ACHN (cell line): ENCODE measurements at places on chromosomes 16 and 17.

DNA sequence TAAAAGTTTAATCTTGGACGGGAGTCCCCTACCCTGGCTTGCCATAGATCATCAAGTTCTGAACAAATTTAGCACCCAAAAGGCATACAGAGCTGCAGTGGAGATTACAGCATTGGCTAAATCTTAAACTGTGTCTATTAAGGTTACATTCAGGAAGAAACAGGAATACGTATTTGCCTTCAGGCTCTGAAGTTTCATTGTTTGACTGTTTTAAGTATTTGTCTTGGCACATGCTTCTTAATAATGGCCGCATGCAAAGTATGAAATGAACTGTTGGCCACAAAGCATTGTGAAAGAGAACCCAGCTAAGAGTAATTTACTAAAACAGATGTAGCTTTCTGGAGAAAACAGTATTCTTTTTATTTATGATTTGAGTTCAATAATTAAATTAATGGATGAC lies 63.9 kb upstream of the CNEP1R1 start:
- DNase-seq: no peak

- DNase-seq: peak; percentile 71
Observed at GRCh38 chr17:979539-980405, at the start of gene NXN. NXN (minus strand) TSS chr17:979776.

GRCh38 chr17:57264776-57265175 lies 8.5 kb downstream of the MSI2 start:
- DNase-seq: no peak

- no peak for DNase-seq
Observed at GRCh38 chr16:78310990-78311561, 211.6 kb downstream of the WWOX start.

GRCh38 chr16:86038926-86039310 lies 140.0 kb downstream of the IRF8 start:
- no peak for DNase-seq

- DNase-seq: no peak
Observed at GRCh38 chr16:16075488-16076422, 126.3 kb downstream of the ABCC1 start.

DNA sequence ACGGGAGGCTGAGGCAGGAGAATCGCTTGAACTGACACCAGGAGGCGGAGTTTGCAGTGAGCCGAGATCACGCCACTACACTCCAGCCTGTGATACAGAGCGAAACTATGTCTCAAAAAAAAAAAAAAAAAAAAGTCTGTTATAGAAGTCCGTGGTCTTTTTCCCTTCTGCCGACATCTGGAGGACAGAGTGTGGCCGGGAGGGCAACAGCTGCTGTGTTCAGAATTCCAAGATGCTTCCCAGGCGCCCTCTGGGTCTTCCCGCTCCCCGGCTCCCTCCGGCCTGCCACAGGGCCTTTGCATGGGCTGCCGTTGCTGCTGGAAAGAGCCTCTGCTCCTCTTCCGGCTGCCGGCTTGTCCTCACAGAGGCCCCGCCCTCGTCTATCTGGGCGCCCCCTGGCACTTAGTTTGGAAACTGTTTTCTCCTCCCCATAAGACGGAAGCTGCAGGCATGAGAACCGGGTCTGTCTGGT lies 2.4 kb upstream of the CACNA1H start:
- peak; percentile 72 for DNase-seq

- DNase-seq: peak; percentile 49
Observed at GRCh38 chr17:68057531-68057952, 22.0 kb downstream of the KPNA2 start.

DNA sequence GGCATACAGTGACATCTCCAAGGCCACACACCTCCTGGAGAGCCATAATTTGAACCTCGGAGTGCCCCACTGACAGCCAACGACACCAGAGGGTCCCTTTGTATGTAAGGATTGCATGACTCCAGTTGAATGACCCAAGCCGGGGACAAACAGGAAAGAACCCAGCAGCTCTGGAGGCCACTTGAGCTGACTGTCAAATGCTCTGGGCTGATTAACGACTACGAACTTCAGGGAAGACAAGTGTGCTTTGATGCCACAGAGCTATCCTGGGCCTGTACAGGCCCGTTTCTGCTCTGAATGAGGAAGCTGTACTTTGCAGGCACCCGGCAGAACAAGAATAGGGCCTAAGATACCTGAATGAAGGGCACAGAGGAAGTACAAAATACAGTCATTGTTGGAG lies 404.6 kb downstream of the SLC39A11 start:
- DNase-seq: no peak

- DNase-seq: no peak
Observed at GRCh38 chr16:70605283-70605657, 41.1 kb upstream of the IL34 start.

GRCh38 chr17:74006371-74006770 lies 197.1 kb upstream of the RPL38 start:
- no peak for DNase-seq

DNA sequence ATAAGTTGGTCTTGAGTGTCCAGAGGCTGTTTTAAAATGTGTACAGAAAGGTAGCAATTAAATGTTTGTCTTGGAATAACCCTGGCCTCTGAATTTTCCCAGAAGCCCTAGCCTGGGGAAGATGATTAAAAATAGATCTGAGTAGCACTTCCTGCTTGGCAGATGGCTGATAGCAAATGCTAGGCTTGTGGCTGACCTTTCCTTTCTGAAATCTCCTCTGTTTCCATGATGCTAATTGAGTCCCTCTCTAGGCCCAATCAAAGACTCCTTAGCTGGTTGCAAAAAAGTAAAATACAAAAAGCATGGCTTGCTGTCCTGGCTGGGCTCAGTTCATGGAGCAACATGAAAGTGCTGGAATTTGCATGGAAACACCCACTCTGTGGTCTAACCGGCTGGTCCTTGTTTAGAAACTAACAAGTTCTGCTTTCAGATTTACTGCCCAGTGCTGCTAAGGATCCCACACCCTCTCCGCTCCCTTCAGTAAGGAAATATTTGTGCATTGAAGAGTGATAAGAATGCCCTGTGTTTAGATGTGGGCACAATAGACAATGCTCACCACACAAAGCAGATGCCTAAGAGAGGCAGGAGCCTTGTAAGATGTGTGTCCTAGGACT lies 40.8 kb downstream of the YPEL2 start:
- DNase-seq: no peak

- DNase-seq: peak; percentile 68
Observed at GRCh38 chr17:8073627-8074484, 13.7 kb downstream of the ALOX12B start.

DNA sequence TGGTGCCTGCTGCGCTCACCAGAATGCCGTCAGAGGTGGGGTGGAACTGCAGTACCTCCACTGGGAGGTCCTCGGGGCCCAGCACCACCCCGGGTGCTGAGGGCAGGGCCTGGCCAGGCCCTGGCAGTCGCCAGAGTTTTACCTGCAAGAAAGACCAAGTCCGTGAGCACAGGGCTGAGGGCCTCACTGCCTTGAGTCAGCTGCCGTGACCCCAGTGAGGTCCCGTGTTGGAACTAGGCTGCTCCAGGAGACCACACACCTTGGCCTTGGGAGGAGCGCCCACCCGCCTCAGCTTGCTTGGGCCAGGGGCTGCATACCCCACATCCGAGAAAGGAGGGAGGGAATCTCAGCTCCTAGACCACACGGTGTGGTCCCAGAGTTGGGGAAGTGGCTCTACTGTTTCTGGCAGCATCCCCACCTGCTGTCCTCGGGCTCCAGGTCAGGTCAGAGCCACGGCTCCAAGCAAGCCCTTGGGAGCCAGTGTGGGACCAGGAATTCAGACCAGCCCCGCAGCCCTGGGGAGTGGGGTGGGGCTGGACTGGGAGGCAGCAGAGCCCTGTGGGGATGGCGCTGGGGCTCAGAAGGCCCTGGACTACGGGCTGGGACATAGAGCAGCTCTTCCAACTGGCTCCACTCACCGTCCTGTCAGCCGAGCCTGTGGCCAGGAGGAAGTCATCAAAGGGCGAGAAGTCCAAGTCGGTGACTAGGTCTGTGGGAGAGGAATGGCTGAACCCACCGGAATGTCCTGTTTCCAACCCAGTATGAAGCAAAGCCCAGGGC lies 8.7 kb downstream of the CORO7 start:
- DNase-seq: no peak

GRCh38 chr16:70433458-70434103 lies 5.3 kb downstream of the ST3GAL2 start:
- DNase-seq: no peak

GRCh38 chr17:64694207-64694606 lies 32.1 kb upstream of the SMURF2 start:
- no peak for DNase-seq

- peak; percentile 46 for DNase-seq
Observed at GRCh38 chr16:73298562-73298961, 250.6 kb upstream of the ZFHX3 start.

- DNase-seq: no peak
Observed at GRCh38 chr16:86919578-86920305, 341.4 kb downstream of the FOXL1 start.

GRCh38 chr17:46100590-46100989 lies 92.6 kb downstream of the KANSL1 start:
- DNase-seq: no peak

DNA sequence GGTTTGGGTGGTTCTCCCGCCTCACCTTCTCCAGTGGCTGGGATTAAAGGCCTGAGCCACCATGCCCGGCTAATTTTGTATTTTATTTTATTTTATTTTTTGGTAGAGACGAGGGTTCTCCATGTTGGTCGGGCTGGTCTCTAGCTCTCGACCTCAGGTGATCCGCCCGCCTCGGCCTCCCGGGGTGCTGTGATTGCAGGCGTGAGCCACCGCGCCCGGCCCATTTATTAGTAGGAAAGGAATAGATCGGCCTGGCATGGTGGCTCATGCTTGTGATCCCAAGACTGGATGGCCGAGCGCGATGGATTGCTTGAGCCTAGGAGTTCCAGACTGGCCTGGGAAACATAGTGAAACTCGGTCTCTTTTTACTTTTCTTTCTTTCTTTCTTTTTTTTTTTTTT lies 20.4 kb upstream of the RBL2 start:
- DNase-seq: no peak

DNA sequence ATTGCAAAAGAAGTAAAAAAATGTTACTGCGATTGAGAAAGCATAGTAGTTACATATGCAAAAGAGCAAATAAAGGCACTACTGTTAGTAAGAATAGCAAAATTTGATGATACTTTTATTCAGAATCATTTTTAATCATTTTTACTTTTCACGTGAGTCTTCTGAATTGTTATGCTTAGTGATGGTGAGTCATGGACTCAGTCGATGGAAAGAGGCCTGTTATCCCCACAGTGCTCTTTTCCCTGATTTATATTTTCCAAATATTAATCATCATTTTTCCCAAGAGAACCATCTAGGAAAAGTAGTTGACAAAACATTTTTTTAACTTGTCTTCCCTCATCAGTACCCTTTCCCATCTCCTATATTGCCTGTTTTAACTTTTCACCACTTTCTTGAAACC lies 181.1 kb downstream of the CHD9 start:
- DNase-seq: no peak

GRCh38 chr16:48555597-48556242 lies 54.3 kb downstream of the N4BP1 start:
- no peak for DNase-seq

GRCh38 chr16:85754413-85754812 lies 3.5 kb upstream of the C16orf74 start:
- DNase-seq: no peak

- no peak for DNase-seq
Observed at GRCh38 chr17:47882695-47883588, 13.1 kb upstream of the SP2 start.
